GF-D8 (cell line): ENCODE measurements at places on chromosomes 3 and 15.

DNA sequence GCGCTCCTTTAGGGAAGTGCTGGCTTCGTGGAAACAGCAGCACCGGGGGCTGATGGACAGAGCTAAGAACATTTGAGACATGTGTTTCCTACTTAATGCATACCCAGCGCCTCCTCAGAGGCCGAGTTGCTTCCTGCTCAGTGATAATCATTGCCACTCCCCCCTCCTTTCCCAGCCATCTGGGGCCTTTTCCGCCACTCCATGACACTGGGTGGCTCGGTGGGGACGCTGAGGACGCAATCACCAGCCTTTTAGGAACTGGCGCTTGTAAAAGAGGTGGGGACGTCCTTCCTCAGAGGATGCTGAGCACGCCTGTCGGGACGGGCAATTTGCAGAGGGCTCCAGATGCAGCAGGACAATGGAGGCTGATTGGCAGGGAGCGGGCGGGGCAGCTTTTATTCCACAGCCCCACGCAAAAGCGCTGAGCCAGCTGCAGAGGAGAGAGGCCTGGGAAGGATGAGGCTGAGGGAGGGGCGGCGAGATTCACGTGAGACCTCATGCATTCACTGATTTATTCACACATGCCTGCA is 22.2 kb upstream of the IQSEC1 start:
- DNase-seq = no peak

GRCh38 chr3:52930748-52931147 is 33.4 kb upstream of the STIMATE start:
- DNase-seq = no peak

GRCh38 chr15:88196961-88197360 is 59.6 kb downstream of the NTRK3 start:
- DNase-seq = no peak

DNA sequence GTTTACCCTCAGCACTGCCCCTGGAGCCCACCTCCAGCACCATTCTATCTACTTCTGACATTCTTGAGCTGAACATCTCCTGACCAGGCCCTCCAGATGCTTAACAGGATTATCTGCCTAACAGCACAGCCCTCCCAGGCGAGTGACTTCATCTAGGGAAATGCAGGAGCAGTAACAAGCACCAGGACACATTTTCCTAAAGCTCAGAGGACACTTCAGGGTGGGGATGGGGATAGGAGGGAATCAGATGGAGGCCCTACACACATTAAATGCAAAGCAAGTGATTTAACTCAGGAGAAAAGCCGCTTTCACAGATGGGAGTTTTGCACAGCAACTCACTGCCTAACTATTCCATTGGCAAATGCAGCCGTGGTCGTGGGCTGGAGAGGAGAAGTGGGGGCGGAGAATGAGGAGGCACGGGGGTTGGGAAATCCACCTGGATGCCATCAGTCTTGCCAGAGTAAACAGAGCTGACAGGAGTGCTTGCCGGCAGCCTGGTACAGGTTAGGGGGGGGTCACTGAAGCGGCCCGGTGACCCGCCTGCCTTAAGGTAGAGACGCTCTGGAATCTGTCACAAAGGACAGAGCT is 21.3 kb upstream of the BNC1 start:
- no peak for DNase-seq

DNA sequence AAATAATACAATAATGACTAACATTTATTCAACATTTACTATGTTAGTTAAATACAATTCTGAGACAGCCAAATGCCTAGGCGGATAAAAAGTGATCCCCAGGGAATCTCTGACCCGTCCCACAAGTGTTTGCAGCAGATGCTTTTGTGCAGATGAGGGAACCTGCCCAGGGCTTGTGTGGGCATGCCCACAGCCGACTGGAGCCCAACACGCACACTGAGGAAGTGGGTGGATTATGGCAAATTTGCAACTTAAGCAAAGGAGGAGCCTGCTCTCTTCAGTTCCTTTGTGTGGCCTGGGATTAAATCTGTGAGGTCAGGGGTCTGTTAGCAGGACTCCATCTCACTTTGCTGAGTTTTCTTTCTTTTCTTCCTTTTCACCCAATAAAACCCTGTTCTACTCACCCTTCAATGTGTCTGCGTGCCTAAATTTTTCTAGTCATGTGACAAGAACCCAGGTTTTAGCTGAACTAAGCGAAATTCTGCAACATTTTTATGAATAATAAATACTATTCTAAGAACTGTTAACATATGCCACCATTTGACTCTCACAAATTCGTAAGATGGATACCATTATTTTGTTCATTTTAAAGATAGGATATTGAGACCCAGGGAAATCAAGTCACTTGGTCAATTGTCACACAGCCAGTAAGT is 13.9 kb upstream of the RTP1 start:
- DNase-seq = no peak

DNA sequence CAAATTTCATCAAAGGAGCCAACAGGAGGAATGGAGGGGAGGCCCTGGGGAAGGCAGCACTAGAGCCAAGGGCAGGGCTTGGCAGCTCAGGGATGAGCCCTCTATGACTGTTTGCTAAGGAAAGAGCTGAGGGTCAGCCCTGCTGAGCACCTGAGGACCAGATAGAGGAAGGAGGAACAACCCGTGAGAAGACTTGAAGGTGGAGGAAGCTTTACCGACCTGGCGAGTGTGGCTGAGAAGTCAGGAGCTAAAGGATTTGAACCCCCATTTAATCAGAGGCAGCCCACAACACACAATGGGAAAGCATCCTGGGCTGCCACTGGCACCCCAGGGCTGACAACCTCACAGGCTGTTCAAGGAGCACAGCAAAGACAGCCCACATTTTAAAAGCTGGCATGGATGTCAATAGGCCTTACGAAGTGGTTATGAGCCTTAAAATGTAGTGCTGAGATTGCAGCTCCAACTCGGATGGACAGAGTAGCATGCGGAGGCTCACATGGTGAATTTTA is 20.7 kb upstream of the LRRC2 start:
- DNase-seq = no peak

GRCh38 chr15:59444081-59444835 is 6.3 kb downstream of the FAM81A start:
- DNase-seq = no peak

- DNase-seq = peak; percentile 18
Observed at GRCh38 chr3:161409069-161409468, 37.8 kb upstream of the SPTSSB start.

- no peak for DNase-seq
Observed at GRCh38 chr15:65085990-65086679, 9.6 kb downstream of the KBTBD13 start.

- no peak for DNase-seq
Observed at GRCh38 chr3:163018067-163018466, 1521.5 kb downstream of the OTOL1 start.

- DNase-seq = no peak
Observed at GRCh38 chr3:171480526-171480925, 20.3 kb upstream of the TNIK start.

GRCh38 chr3:83769791-83770663 is 1188.8 kb upstream of the CADM2 start:
- no peak for DNase-seq

GRCh38 chr15:70250208-70251201 is 152.8 kb upstream of the TLE3 start:
- DNase-seq = no peak

- no peak for DNase-seq
Observed at GRCh38 chr3:188471723-188472122, 317.8 kb downstream of the LPP start.

- no peak for DNase-seq
Observed at GRCh38 chr3:72520690-72521308, 327.4 kb downstream of the SHQ1 start.

GRCh38 chr15:96802611-96803255 is 472.2 kb downstream of the NR2F2 start:
- no peak for DNase-seq

GRCh38 chr3:132623646-132624045 is 26.6 kb downstream of the ACKR4 start:
- no peak for DNase-seq

DNA sequence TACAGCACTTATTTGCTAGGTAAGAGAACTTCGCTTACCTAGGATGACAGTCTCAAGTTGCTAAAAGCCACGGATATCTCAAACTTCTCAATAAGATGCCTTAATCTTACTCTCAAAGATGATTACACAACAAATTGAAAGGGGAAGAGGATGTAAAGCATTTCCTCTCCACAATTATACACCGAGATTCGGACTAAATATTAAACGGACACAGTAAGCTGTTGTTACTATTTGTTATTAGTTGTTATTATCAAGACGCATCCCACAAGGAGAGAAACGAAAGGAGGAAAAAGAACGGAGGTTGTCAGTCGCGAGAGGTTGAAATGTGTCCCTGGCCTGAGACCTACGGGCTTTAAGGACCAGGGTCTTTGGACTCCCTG is 660 bp downstream of the ZNF106 start:
- no peak for DNase-seq

GRCh38 chr15:95825671-95826411 is 504.7 kb upstream of the NR2F2 start:
- DNase-seq = no peak

DNA sequence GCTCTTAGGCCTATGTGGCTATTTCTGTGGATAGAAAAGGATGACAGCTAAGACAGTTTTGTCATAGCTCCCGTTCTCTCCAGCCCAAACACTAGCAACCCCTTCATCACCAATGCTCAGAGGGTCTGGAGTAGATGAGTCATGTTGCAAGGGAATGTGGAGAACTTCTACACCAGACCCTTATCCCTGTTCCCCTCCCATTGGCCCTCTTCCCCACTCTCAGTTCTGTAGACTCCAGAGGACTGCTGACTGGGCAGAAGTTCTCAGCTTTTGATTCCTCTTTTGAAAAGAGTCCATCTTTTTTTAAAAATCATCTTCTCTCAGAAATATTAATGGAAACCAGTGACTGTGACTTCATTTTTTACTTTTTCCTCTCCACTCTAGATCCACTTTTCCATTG is 2.4 kb upstream of the MYZAP start:
- no peak for DNase-seq

- no peak for DNase-seq
Observed at GRCh38 chr3:8524656-8525399, 23.2 kb downstream of the LMCD1 start.

DNA sequence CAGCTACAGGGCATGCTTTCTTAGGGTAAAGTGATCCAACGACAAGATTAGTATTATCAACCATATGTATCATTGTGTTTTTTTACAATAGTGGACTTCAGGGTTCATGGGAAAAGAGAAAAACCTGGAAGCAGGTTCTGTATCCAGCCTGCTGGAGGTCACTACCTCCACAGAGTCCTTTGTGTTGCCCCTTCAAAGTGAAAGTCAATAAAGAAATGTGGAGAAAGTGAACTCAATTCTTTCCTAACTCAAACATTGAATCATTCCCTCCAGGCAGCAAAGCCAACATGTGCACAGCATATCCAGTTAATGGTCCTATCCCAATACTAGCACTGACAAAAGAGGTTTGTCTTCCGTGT is 45.4 kb downstream of the FGF7 start:
- no peak for DNase-seq

- no peak for DNase-seq
Observed at GRCh38 chr3:46266598-46266997, 24.3 kb downstream of the CCR3 start.

- no peak for DNase-seq
Observed at GRCh38 chr3:66338927-66339326, 118.1 kb downstream of the SLC25A26 start.

DNA sequence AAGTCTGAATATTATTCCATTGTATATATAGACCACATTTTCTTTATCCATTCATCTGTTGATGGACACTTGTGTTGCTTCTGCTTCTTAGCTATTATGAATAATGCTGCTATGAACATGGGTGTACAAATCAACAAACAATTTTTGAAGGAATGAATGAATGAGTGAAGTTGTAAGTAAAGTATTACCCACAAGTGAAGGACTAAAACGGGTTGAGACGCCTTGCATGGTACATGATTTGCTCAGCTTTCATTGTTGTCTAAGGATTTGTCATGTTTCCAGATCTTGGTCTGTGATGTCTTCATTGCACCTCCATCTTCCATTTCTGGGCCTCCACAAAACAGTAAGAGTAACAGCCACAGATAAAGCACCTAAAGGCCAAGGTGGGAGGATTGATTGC is 20.5 kb downstream of the IFT122 start:
- no peak for DNase-seq

DNA sequence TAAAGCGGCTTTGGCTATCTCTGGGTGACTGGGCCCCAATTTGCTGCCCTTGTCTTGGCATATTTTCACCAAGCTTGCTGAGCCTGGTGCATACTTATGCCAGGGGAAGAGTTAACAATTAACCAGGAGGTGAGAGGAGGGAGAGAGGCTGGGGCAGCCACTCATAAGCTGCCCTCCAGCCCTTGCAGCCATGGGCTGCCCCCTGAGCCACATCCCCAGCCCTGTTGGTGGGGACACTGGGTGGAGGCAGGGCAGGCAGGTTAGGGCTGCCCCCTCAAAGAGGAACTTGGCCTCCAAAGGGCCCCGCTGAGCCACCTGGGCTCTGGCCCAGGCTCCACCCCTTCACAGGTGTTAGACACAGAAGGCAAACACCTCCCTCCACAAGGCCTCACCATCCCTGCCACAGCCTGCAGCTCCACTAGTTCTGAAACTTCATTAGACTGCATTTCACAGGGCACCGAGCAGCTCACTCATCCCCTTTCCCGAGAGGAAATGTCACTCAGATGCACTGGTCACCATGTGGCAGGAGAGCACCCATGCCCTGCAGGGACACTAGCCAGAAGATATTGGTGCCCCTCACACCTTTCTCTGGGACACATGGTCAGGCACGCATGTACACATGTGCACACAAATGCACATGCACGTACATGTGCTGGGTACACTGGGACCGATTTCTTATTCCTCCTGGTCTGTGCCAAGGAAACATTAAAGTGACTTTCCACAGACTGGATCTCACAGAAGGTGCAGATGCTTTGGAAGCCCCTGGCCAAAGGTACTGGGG is 20.2 kb downstream of the AMOTL2 start:
- DNase-seq = no peak

- DNase-seq = no peak
Observed at GRCh38 chr3:53671961-53672299, 174.3 kb downstream of the CHDH start.

DNA sequence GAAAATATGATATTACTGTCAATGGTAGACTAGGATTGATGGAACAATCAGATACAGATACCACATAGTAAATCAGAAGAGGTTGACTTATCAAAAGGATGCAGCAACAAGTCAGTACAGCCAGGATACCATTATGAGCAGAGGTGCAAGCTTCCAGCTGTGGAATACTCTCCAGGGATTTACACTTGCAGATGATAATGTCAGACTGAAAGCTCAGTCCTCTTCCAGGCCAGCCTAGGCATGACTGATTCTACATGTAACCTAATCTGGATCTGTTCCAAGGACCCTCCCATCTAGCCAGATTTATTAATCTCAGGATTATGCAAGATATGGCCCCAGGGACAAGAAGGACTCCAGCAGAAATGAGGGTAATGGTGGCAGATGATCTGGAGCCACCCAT is 8.2 kb downstream of the FILIP1L start:
- DNase-seq = no peak

- no peak for DNase-seq
Observed at GRCh38 chr15:99123713-99124451, 19.0 kb downstream of the SYNM start.

GRCh38 chr15:40955930-40956540 is 2.8 kb downstream of the CHAC1 start:
- no peak for DNase-seq
